ENCODE measurements at places on chromosomes 12 and 14.
A peak's percentile ranks its signal among the peaks of the same experiment; 100 is the strongest.

DNA sequence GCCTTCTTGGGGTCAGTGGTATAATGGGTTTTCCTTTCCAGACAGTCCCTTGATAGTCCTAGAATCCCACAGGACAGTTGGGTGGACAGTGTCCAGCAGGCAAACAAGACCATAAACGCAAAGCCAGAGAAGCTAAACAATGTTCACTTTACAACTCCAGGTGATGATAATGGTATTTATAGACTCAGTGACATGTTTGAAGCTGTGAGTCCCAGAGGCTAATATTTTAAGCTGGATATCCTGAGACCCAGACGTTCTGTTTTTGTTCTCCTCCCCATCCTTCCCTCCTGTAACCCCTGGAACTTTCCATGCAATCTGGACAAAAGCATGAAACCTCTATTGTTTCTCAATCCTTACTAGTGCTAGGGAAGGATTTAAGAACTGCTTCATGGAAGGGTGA is 121.0 kb downstream of the ZFP36L1 start:
- no peak for DNase-seq

DNA sequence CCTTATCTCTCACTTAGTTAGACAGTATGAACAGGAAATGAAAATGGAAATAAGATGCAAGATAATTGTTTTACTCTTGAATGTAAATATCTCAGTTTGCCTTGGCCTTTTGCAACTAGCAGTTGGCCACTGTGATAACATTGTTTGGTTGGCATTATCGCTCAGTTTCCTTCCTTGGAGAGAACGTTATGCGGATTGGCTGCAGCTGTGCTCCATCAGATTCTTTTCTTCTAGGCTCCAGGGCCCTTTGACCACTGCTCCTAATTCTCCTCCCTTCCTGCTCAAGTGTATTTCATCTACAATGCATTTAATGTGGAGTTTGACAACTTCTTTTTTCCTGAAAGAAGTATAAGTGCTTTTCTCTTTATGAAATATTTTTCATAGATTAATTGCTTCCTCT is 284.2 kb downstream of the ADAMTS20 start:
- DNase-seq, result no peak

- DNase-seq, result no peak
Observed at GRCh38 chr12:45324391-45324790, 108.5 kb downstream of the ANO6 start.

DNA sequence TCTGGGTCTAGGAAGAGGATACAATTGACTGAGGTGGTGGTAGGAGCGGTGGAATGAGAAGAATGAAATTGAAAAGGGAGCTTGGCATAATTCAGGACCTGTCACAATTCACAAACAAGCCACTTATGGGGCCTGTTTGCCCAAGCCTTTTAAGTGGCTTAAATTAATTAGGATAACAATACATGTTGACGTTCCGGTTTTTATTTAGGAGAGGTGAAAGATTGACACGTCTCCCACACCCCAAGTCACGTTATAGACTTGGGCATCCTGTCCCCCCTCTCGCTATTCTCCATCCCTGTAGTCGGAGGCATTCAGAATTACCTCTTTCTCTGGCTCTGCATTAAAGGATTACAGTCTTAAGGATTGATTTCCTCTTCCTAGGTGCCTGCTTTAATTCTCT is 954 bp upstream of the CALCOCO1 start:
- DNase-seq, result no peak

DNA sequence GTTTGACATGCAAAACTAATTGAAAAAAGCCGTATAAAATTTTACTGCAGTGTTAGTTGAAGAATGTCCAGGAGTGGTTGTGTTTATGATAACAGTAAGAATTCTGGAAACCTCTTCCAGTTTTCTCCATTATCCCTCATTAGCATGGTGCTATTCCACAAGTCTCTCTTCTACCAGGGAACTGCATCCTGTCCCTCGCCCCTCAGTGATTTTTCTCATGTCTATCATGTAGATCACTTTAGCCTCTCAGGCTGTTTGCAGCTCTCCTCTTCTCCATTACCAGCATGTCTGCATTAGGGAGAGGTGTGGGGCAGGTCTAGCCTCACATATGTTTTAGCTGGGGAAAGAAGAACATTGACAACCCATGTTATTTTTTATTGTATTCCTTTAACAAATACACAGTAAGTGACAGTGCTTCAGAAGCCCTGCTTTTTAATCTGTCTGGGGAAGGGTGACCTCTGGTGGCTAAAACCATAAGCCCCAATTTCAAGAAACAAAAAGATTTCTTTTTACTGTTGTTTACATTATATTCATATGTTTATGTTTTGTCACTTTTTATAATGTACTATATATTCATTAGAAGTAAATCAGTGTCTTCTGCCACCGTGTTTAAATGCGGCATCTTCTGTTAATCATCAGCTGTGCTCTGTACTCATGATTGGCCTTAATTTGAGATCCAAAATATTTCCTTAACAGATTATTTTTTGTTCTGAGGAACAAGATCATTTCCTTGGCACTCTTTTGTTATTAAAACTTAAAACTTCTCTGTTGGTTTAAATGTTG is 70.7 kb downstream of the RASSF8 start:
- no peak for DNase-seq

DNA sequence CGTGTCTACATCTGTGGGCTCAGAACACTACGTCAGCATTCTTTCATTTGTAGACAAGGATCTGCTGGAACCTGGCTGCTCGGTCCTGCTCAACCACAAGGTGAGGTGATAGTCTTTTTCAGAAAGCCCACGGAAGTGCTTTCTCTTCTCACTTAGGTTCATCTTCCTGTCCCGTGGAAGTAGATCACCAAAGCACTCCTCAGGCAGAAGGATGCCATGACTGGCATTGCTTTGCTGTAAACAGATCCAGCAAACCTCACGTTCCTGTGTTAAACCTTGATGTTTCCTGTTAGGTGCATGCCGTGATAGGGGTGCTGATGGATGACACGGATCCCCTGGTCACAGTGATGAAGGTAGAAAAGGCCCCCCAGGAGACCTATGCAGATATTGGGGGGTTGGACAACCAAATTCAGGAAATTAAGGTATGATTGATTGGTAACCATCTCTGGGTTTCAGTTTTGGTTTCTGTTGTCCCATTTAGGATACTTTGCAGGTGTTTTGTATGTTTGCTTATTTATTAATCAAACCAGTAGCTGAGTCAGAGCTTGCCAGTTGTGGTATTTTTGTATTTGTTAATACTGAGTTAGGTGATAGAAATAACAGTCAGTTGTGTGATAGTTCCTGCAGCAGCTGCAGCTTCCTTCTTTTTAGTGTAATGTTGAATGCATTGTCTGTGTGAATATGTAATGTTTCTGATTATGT is 7.5 kb downstream of the PSMC1 start:
- DNase-seq, result no peak

DNA sequence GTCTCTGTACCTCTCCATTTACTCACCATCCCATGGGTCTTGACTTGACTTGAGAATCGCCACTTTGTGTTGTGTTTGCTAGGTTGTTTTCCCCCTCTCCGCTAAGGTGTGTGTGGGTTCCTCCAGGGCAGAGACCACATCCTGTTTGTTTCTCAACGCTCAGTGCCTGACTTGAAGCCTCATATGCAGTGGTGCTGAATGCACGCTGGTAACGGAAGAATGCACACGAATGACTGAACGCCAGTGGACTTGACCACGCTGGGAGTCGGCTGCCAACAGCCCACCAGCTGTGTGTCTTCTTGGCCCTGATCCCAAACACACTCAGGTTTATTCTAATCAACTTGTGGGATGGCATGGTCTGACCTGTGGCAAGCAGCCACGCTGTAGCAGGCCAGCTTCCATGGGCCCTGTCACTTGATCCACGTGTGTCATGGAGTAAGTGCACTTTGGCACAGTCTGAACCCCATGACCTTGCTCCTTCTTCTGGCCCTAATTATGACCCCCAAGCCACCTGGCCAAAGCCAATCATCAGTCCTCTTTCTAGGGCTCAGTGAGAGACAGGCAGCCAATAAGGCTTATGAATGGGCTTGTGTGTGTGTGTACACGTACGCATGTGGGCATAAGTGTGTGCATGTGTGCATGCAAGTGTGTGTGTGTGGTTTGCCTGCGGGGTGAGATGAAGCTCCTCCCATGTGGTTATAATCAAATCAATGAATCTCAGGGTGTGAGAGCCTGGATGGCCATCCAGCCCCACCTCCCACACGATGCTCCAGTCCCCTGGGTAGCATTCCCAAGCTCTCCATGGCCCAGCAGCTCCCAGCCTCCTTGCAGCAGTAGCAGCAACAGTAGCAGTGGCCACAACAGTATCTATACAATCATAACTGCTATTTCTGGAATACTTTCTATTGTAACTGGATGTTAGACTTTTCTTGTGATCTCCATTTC is 6.4 kb upstream of the TC2N start:
- DNase-seq, result no peak

GRCh38 chr14:101489092-101489760 is 72.1 kb upstream of the DIO3 start:
- no peak for DNase-seq

- no peak for DNase-seq
Observed at GRCh38 chr12:1807087-1807860, 13.1 kb upstream of the LRTM2 start.

DNA sequence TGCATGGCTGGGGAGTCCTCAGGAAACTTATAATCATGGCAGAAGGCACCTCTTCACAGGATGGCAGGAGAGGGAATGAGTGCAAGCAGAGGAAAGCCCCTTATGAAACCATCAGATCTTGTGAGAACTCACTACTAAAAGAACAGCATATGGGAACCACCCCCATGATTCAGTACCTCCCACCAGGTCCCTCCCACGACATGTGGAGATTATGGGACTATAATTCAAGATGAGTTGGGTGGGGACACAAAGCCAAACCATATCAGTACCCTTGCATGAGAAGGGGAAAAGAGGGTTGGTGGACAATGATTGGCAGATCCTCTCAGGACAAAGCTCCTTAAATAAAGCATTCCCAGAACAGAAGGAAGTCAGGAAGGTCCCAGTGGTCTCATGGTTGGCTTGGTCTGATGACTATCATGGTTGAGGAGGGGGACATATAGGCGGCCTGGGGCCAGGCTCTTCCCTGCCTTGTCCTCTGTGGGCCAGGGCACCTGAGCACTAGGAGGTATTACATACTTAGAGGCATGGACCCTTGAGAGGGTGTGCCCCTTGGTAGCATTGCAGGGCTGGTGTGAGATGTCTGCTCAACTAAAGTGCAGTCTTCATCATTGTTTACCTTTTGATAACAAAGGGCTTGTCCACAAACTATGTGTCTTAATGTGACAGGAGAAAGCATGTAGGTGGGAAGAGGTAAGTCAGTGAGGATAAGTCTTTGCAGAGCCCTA is 22.2 kb downstream of the HSD17B6 start:
- DNase-seq, result no peak

DNA sequence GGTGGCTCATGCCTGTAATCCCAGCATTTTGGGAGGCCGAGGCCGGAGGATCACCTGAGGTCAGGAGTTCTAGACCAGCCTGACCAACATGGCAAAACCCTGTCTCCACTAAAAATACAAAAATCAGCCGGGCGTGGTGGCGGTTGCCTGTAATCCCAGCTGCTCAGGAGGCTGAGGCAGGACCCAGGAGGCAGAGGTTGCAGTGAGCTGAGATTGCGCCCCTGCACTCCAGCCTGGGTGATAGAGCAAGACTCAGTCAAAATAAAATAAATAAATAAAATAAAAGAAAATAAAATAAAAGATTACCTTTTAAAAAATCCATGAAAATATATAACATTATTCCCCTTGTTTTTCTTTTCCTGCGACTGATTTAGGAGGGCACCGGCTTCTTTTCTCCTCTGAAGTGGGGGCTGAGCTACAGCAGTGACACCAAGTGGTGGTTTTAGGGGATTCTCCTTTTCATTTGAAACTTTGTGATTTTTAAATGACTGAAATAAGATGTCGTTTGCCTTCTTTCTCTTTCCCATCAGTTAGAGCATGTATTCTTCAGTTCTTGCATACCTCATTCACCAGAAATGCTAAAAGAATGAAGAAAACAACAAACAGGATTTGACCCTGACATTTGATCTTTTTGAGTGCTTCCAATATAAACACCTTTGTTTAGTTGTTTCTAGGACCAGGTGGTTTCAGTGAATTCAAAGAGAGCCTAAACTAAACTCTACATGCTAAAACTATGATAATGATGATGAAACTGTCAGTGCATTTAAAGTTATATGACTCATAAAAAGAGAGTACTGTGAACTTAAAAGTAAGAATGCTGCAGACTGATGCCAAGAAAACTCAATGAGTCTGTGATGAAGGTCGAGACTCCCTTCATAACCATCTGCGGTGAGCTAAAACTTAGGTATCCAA is 22.6 kb upstream of the PKP2 start:
- no peak for DNase-seq

GRCh38 chr12:107373238-107373809 is 280.0 kb upstream of the CRY1 start:
- no peak for DNase-seq

GRCh38 chr12:25949343-25949742 is 9.1 kb upstream of the RASSF8 start:
- no peak for DNase-seq

GRCh38 chr14:35883677-35884293 is 57.6 kb downstream of the BRMS1L start:
- DNase-seq, result no peak

DNA sequence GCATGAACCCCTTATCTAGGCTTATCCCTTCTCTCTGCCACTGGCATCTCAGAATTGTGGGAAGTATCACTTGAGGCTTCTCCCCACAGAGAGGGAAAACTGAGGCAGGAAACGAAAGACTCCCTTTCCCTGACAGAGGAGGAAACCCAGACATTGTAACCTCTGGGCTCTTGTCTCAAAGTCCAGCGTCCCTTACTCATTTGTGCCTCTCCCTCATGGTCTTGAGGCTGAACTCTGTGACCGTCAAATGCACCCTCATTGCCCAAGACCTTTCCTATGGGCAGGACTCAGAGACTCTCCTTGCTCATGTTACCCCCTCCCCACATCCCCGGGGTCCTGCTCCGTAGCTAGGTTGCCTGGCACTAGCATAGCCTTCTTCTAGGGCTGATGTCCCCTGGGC is 3.8 kb downstream of the CACNB3 start:
- no peak for DNase-seq

GRCh38 chr14:83173687-83174086 is 1640.0 kb upstream of the SEL1L start:
- no peak for DNase-seq

DNA sequence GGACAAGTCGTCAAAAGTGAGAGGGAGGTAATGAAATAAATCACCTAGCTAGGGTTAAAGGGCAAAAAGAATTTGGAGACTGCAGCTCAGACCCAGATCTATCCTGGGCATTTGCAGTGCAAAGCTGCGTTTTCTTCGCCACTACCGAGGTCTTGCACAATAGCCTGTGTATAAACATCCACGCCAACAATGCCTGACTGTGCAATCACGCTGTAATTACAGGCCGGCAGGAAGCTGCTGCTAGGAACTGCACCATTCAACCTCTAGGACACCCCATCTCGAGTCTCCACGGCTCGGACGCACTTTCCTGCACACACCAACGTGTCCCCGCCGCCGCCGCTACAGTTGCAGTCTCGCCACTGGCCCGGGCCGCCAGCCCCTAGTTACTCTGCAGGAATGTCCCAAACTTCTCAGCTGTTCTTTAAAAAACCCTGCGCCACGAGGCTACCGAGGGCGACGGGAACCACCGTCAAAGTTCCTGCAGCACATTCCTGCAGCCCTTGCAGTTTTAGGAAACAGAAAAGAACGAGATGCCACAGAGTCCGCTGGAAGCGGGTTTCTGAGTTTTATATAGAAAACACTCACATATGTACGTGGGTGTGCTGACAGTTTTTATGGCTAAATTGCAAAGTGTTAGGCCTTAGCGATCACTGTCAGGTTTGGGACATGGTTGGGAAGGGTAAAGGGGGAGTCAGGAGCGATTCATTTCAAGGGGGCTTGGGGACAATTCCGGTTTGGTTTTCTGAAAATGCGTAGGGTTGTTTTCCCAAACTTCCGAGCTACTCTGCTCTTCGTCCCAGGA is 65.6 kb upstream of the PTGR2 start:
- peak; percentile 27 for DNase-seq

All from stimulated activated CD4-positive, alpha-beta T cell treated with anti-CD3 and anti-CD28 coated beads, TNF-alpha, amount 100 ng/mL, for 24 hours (primary cell).